Eye (tissue), 1 donor: ENCODE measurements at places on chromosomes 12 and 14.

DNA sequence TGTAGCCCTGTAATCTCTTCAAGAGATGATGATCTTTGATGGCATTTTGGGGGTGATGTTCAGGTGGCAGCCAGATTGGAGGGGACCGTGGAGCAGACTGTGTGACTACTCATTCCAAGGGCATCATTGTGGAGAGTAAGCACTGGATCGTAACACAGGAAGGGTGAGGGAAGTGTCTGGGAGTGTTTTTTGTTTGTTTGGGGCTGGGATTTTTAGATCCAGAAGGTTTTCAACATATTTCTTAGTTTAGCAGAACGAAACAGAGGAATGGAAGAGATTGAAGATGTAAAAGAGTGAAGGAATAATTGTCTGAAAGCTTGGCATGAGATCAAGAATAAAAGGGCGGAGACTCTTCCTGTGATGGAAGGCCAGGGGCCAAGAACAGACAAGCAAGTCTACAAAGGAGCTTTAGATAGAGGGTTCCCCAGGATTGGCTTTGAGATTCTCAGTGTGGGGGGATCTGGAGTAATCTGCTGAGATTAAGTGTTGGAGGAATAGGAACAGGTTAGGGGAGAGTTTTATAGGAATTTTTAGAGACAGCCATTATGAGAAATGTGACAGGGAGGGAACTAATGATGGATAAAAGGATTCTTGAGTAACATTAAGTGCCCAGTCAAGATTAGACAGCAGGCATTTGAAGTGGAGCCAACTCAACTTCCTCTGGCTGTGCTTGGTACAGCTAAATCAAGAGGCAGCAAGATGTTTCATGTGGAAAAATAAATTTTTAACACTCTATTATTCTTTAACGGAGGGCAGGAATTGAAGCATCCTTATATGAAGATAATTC lies 79.7 kb upstream of the REP15 start:
- no peak for DNase-seq

- DNase-seq, result no peak
Observed at GRCh38 chr14:85178864-85179263, 351.1 kb upstream of the FLRT2 start.

- DNase-seq, result no peak
Observed at GRCh38 chr12:46101485-46101869, 111.1 kb upstream of the SCAF11 start.

DNA sequence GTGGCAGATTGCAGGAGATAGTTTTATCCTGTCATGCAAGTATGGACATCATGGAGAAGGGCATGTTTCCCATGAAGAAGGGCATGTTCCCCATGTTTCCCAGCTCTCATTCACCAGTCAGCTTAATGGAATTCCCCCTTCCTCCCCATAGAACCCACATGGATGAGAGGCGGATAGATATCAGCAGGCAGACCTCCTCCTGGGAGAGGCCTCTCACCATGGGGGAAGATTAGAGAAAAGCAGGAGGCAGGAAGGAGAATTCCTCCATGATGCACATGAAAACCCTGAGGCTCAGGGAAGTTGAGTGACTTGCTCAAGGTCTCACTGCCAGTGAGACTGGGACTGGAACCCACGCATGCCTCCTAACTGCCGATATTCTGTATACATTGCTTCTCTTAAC lies 92.9 kb upstream of the FOXN3 start:
- no peak for DNase-seq

DNA sequence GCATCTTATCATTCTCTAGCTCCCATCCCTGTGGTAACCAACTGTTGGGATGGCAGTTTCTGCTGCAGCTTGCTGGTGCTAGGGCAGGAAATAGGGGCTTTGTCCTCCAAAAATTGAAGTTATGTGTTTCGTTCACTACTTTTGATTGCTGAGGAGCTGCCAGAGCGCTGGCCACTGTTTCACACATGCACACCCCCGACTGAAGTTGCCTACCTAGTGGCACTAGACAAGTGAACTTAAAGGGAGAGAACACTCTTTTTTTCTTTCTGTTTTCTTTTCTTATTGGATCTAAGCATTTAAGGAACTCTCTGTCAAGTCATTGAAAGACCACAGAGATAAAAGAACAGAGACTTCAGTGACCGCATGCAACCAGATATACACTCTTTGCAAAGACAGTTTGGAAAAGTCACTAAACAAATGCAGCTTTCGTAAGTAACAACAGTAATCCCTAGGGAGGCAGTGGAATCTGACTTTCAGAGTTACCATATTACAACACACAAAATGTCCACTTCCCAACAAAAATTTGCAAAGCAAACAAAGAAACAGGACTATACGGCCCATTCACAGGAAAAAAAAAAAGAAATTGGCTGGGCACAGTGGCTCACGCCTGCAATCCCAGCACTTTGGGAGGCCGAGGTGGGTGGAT lies 12.0 kb downstream of the TFCP2 start:
- DNase-seq, result no peak

- no peak for DNase-seq
Observed at GRCh38 chr12:69243099-69244084, 4.0 kb downstream of the CPSF6 start.

DNA sequence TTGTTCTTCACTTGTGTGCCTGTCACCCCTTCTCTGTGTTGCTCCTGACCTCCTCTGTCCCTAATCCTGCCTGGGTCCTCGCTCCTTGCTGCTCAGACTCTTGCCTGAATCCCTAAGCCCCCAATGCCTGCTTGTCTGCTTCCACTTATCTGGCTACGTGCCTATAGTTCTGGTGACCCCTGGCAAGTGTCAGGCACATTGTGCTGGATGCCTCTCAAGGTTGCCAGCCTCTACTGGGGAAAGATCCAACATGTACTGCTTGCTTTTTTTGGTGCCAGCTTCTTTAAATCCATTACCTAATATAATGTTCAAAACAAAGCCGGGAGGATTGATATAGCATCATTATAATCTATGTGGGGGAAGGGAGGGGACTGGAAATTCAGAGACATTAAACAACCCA lies 448.0 kb upstream of the CCDC196 start:
- DNase-seq, result no peak

- no peak for DNase-seq
Observed at GRCh38 chr12:125320177-125320576, 254.9 kb downstream of the AACS start.

DNA sequence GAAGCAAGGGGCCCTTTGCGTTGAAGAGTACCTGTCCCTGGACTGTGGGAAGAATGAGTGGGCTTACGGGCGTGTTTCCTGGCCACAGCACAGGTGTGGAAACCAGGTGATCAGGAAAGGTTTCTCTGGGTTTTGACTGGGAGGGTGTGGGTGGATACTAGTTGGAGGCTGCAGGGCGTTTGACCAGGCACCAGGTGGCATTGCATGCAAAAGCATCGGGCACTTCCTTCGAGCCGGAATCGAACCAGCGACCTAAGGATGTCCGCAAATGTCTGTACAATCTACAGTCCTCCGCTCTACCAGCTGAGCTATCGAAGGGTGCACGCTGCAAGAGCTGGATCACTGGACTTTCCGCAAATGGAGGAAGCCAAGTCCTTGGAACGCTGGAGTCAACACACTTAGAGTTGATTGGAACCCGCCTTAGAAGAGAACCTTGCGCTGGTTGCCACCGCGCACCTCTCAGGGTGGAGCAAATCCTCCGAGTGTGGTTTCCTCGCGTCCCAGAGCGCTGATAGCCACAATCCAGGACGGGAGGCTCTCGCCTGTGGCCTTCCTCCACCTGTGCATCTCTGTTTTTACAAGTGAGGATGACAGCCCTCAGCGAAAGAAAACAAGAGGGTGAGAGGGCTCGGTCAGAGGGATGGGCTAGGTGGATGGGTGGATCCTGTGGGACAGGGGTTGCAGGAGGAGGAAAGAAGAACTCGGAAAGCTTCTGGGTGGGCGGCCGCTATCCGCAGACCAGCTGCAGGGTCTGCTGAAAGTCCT lies 21.2 kb upstream of the RNASE4 start:
- DNase-seq, result peak; percentile 67

- DNase-seq, result no peak
Observed at GRCh38 chr12:115386946-115387345, 703.0 kb upstream of the TBX3 start.

GRCh38 chr14:56322531-56322930 lies 204.3 kb downstream of the PELI2 start:
- DNase-seq, result no peak
